Endodermal cell (in vitro differentiated cells): ENCODE measurements at places on chromosomes 1 and 21.

GRCh38 chr1:221606256-221606655 is 135.6 kb downstream of the DUSP10 start:
- no peak for DNase-seq

- no peak for DNase-seq
These were observed 3.9 kb downstream of the PLA2G2D start for GRCh38 chr1:20115479-20115878.

DNA sequence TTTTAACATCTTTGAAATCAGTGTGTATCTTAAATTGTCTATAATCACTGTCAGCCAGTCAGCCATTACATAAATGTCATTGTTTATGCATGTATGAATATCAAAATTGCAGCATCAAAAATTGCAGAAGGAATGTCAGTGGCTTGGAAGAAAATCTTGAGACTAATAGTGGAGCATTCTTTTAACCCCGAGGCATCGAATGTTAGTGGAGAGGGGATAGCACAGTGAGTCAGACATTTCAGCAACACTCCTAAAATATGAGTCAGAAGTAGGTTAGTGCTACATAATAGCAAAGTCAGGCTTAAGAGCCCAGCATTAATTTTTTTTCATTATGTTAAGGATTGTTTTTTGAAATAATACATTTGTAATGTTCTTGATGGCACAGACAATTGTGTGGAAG is 45.5 kb downstream of the SNRPE start:
- no peak for DNase-seq

DNA sequence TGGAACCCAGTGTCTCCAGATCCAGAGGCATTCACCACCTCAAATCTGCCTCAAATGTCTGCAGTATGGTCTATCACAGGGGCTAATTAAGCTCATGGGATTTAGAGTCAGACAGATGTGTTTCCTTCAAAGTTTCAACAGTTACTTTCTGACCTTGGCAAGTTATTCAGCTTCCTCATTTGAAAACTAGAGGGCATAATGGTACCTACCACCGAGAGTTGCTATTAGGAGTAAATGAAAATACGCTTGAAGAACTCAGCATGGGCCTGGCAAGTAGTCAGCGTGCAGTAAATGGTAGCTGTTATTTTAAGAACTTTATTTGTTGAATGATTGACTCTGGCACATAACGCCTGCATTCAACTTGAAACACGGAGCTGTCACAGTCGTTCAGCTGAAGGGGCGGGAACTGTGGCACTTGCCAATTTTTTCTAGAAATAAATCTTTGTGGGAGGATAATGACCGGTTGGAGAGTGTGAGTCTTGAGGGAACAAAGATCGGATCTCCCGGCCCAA is 1.2 kb upstream of the CAP1 start:
- DNase-seq: no peak

GRCh38 chr1:59990470-59990869 is 63.9 kb upstream of the CYP2J2 start:
- DNase-seq: no peak

GRCh38 chr1:36947384-36947783 is 86.9 kb downstream of the GRIK3 start:
- DNase-seq: peak; percentile 74

- peak; percentile 10 for DNase-seq
These were observed 205.9 kb downstream of the SDCCAG8 start for GRCh38 chr1:243461700-243462099.

- no peak for DNase-seq
These were observed 13.6 kb upstream of the LAMTOR5 start for GRCh38 chr1:110420874-110421793.

GRCh38 chr1:206924592-206925105 is 2.9 kb upstream of the FCMR start:
- DNase-seq: no peak

DNA sequence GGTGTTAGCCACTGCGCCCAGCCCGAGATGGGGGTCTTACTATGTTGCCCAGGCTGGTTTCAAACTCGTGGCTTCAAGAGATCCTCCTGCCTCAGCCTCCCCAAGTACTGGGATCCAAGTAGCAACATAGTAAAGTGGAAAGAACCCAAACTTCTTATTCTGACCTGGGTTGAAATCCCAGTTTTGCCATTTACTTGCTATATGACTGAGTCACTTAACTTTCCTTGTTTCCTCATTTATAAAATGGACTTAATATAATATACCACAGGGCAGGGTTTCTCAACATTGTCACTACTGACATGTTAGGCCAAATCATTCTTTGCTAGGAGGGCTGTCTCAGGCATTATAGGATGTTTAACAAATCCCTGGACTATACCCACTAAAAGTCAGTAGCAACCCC is 6.7 kb downstream of the PFDN2 start:
- DNase-seq: no peak

- no peak for DNase-seq
These were observed 68.0 kb downstream of the TGFB2 start for GRCh38 chr1:218413179-218413578.
